ENCODE measurements at places on chromosomes 5 and 9.

DNA sequence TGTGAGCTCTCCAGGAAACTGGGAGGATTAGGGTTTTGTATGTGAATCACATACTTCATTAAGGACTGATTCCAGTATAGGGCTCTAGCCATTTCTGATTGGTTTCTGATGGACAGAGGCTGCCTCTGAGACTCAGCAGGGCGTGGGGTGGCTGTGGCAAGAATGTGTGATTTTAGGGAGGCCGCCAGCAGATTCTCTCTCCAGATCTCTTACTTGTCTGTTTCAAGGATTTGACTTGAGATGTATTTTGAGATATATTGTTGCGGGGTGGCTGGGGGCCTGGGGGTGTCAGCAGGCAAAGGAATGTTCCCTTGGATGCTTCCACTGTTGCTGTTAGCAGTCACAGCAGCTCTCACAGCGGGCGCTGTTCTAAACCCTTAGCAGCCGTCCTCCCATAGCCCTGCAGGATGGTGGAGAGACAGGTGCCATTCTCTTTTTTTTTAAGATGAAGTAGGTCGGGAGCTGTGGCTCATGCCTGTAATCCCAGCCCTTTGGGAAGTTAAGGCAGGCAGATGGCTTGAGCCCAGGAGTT lies 8.0 kb upstream of the HNRNPAB start:
- DNase-seq: no peak

DNA sequence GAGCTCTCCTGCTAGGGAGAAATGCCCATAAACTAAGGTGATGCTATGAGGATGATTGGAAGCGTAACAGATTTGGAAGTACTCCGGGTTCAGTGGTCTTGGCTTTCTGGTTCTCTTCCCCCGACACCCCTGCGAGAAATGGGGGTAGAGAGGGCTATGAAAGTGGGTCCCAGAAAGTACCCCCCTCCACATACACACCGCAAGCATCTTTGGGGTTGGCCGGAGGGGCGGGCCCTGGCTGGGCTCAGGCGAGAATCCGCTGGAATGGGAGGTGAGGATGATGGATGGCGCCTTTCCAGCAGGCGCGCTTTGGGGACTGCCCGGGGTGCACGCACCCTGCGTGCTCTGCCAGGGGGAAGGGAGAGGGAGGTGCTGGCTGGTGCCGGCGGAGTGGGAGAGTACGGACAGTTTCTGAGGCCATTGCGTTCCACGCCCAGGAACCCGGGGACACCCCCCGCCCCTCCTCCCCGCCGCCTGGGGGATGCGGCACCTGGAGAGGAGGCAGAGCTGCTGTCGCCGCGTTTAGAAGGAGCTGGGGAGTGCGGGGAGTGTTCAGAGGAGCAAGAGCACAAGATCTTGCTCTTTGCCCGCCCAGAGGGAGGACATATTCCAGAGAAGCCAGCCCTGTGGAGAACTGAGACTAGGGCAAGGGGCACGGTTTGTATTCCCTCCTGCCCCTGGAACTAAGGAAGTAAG lies 1.9 kb downstream of the PCSK5 start:
- DNase-seq: no peak

DNA sequence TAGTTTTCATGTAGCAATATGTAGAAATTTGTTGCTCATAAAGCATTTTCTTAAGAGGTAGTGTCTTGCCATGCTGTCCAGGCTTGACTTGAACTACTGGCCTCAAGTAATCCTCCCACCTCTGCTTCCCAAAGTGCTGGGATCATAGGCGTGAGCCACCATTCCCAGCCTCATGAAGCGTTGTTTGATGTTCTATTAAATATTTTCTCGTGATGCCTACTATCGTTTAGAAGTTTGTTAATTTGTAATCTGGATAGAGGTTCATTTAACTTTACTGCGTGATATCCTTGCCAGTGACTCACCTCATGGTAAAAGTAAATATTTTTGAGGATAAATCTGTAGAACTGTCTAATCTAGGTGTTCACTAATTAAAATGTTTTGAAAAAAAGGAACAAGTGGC lies 82.6 kb downstream of the VCAN start:
- DNase-seq: no peak

GRCh38 chr5:298737-299125 lies 22.8 kb upstream of the AHRR start:
- no peak for DNase-seq

DNA sequence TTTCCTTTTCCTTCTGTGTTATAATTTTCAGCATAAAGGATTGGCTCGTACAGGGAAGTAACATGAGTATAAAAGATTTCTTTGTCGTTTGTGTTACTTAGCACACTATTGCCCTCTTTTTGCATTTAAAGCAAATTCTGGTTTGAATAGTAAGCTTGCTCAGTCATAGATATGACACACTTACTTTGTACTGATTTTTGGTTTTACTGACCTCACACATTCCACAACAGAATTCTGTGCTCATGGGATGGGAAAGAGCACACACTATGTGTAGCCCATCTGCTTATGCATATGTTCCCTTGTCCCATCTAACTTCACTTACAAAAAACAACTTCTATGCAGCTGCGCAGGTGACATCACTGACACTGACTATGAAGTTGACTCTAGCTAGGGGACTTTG lies 111.9 kb upstream of the MTAP start:
- DNase-seq: no peak

DNA sequence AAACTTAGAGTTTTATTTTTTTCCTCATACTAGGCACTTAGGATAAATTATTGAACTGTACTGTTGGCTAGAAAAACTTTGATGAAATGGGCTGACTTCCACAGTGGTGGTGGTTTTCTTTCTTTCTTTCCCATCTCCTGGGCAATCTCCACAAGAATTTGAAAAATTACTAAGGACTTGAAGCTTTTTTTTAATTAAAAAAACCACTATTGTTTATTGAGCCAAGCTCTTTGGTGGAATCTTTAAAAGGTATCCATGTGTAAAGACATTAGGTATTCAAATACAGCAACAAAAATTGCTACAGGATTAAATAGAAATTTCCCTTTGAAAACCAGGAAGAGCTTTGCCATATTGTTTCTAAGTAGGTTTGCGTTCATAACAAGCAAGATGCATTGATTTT lies 14.1 kb downstream of the MARCHF6 start:
- no peak for DNase-seq

GRCh38 chr5:15365070-15365469 lies 134.9 kb upstream of the FBXL7 start:
- DNase-seq: no peak

DNA sequence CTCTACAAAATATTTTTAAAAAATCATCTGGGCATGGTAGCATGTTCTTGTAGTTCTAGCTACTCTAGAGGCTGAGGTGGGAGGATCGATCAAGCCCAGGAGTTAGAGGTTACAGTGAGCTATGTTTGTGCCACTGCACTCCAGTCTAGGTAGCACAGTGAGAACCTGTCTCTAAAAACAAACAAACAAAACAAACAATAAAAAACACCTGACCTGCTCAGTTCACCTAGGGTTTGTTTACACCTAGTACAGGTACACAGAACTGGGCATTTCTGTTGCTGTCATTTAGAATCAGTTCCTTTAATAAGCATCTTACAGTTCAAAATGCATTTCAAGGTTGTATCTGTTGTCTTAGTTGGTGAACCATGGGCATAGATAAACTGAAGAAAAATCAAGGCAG lies 95.3 kb downstream of the MEGF10 start:
- no peak for DNase-seq

GRCh38 chr5:158899211-158899610 lies 200.5 kb downstream of the EBF1 start:
- no peak for DNase-seq

GRCh38 chr5:42531611-42532010 lies 108.4 kb downstream of the GHR start:
- no peak for DNase-seq

DNA sequence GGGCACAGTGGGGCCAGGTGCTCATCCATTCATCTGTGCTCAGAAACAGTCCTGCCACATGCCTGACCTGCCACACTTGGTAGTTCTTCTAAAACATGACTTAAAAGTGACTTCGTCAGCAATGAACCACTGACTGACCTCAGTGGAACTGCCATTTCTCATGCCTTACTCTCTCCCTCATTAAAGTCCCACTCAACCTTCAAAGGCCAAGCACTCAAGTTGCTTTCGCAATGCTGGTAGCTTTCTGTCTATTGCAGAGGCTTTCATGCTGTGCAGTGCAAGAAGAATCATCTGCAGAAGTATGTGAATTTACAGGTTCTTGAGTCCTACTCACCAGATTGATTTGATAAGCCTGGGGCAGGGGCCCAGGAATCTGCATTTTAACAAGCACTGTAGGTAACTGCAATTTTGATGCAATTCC lies 23.9 kb downstream of the B4GALT1 start:
- DNase-seq: no peak

DNA sequence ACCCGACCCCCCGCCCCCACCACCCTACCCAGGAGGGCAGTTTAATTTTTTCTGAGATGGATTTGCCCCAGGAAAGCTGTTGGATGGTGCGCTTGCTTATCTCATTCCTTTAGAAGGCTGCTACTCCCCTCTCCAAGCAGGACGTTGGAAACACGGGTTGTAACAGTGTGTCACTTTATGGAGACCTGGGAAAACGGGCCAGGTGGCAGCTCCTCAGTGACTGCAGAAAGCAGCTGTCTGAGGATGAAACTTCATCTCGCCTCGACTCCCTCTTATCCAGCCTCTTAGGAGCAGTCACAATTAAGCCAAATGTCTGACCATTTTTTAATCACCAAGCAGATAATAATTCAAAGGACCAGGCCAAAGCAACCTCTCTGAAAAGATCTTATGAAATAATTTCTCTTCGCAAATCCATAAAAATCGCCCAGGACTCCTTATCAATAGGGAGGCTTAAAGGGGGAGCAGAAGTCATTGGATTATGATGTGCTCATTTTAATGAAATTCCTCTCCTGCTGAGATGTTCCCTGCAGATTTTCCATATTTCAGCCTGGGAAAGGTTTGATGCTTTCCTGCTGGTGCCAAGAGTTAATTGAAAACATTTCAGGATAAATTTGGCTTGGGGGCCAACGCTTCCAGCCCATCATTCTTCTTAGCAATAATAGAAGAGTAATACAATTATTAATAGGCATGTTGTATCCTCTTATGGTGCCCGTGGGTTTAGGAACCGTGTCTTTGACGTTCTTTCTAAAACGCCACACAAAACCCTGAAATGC lies 26.0 kb downstream of the GAS1 start:
- no peak for DNase-seq

DNA sequence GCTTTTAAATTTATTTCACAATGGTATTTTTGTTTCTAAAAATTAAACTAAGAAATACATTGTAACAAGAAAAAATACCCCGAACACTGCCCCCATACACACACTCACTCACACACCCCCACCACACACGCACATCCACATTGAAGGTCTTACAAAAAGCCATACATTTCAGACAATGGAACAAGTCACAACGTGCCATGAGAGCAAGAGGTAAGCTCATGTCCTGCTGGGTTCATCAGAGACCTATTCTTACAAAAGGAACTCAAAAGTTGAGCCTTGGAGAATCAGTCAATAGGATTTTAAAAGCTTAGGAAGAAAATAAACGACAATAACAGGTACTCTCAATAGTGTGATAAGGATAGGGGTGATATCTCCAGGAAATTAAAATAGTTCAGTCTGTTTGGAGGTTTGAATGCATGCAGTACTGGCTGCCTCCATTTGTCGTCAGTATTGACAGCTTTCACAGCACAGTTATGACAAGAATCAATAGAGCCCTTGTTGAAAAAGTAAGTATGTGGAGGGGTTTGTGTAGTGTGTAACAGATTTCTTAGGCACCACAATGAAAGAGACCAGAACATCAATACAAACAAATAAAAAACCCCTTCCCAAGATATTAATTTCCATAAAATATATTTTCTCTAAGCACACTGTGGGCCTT lies 1826.2 kb upstream of the CDH6 start:
- no peak for DNase-seq

- DNase-seq: no peak
Measured at GRCh38 chr5:152813526-152813925, 408.4 kb upstream of the NMUR2 start.

DNA sequence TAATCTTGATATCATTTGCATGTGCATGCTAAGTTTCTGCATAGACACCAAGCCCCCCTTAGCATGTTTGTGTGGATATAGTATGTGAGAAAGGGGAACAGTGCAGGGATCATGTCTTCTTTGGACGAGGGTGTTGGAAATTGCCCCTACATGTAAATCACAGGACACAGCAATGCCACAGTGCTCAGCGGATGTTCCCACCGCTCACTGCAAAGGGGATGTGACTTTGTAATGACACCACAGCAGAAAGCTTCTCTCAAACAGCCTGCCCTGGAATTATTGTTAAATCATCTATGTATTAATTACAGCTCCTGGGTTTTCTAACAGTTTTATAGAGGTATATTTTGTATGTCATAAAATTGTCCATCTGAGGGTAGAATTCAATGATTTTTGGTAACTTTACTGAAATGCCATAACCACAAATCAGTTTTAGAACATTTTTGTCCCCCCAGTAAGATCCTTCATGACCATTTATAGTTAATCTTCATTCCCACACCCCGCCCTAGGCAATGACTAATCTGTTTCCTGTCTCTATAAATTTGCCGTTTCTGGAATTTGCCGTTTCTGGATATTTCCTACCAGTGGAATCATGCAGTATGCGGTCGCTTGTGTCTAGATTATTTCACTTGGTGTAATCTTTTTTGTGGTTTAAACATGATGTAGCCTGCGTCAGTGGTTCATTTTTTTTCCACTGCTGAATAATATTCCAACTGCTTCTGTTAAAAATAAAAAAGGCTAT lies 648.5 kb upstream of the WWC1 start:
- no peak for DNase-seq

DNA sequence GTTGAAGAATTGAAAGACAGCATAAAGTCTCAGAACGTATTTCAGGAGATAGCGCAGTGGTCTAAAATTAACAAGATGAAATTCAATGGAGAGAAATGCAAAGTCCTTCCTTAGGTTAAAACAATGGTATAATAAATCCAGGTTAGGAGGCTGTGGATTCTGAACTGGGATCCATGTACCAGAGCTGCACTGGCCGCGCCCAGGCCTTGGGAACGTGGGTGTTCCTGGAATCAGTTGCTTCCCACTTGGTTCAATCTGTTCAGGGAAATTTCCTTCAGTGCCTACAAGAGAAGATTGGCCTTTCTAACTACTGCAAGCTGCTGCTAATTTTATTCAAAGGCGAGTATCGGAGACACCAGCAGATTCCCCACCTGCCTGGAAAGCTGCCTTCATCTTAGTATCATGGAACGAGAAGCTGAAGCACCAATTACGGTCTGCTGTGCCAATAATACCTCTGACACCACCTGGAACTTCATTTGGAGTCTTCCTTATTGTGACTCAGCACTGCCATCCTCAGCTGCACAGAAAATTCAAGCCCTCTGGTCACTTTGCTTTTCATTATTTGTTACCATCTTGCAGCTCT lies 14.3 kb upstream of the CTNND2 start:
- no peak for DNase-seq
